ENCODE measurements at places on chromosomes 2 and 18.

- no peak for DNase-seq
Observed at GRCh38 chr2:127277028-127277427, 16.9 kb downstream of the ERCC3 start.

- peak; percentile 25 for DNase-seq
Observed at GRCh38 chr2:8926356-8926755, 77.1 kb downstream of the MBOAT2 start.

GRCh38 chr18:64233851-64234250 is 85.0 kb upstream of the LINC00305 start:
- no peak for DNase-seq

DNA sequence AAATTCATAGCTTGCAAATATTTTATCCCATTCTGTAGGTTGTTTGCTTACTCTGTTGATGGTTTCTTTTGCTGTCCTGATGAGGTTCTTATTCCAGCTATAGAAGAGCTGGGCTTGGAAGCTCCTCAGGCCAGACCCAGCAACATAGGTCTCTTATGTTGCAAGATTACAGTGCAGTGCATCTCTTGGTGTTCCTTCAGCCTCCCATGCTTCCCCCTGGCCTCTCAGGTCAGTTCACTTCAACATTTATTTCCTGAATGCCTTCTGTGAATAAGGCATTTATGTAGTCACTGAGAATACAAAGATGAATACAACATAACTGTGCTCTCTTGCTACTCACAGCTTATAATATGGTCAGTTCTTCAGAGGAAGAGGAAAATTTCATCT is 179.0 kb upstream of the SLC39A10 start:
- DNase-seq, result no peak

DNA sequence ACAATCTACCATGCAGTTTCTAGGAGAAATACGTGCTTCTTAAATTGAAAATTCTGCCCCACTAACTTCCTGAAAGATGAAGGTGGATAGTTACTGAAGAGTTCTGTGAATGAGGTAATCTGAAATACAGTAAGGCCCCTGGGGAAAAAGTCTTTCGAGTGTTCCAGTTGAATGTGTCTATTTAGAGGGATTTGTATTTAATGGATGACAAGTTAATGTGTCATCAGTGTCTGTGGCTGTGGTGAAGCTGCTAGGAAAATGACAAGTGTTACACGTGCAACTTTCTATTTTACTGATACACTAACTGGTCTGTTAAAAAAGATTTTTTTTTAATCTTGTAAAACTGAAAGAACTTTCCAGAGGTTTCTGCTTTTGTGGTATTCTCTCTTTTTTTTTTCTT is 384.6 kb downstream of the STK39 start:
- no peak for DNase-seq

DNA sequence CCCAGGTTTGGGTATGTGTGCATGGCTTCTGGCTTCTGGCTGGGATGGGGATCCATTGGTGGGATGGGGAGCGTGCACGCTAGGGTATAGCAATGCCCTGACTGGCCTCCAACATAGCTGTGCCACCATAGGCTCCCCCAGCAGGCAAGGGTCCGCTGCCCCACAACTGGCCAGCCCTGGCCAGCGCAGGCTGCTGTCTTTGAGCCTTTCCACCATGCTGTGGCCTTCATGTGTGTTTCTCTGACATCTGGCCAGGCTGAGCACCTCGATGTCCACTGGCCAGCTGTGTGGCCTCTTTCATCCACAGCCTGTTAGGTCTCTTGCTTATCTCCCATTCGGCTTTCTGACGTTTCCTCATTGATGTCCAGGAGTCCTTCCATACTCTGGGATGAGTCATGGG is 231.3 kb downstream of the NDUFA10 start:
- no peak for DNase-seq

DNA sequence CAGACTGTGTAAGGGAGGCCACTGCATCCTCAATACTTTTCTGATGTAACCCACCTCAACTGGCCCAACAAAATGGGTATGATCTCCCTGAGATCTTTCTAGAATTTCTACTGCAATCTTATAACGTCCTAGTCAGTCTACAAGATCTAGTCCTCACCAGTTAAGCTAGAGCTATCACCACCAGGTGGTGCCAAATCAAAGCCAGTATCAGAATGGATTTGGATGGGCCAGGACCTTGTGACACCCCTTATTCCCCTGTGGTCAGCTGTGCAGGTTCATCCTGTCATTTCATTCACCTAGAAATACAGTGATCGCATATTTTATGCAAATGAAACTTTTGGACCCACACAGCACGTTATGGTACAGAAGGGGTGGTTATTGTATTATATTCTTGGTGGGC is 90.3 kb downstream of the OLA1 start:
- no peak for DNase-seq

GRCh38 chr2:121201796-121202195 is 83.2 kb downstream of the TFCP2L1 start:
- no peak for DNase-seq

- no peak for DNase-seq
Observed at GRCh38 chr2:119372778-119373568, 6.2 kb downstream of the DBI start.

GRCh38 chr2:108363024-108363907 is 14.5 kb upstream of the SULT1C4 start:
- no peak for DNase-seq

DNA sequence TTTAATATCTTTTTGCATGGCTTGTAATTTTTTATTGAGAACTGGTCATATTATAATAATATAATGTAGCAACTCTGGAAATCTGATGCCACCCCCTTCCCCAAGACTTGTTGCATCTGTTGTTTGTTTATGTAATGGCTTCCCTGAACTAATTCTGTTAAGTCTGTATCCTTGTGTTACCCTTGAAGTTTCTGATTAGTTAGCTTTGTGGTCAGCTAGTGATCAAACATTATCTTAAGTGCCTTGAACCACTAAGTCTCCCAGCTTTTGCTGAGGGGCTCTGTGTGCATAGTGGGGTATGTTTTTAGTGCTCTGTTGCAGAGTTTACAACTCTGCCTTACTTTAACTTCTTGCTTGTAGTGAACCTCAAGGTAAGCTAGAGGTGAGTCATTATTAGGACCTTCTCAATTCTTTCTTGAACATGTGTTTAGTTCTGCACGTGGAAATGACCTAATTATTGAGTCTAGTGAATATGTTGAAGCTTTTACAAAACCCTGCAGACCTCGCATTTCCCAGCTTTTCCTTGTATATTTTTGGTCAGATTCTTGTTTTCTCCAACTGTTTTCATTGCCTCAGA is 24.8 kb downstream of the SMCHD1 start:
- no peak for DNase-seq

Data from nucleus accumbens (tissue), 56 donors.